ENCODE measurements at places on chromosomes 4 and X.
A peak's percentile ranks its signal among the peaks of the same experiment; 100 is the strongest.

- no peak for DNase-seq
Measured at GRCh38 chr4:108450236-108450898, 170.0 kb upstream of the RPL34 start.

DNA sequence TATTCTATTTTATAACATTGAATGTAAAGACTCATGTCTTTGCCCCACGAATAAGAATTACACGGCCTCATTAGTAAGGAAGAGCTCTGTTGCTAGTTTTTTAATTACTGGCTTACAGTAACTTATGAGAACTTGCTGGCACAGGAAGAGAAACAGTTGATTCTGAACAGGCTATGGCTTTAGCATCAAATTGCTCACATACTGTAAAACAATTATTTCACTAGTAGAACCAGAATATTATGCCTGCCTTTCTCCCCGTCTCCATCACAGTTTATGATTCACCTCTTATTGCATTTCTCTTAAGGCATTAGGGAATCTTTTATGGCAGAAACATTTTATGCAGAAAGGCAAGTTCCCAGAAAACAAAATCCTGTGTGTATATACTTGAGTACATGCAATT, 126.1 kb downstream of the SPRY1 start:
- DNase-seq = no peak

DNA sequence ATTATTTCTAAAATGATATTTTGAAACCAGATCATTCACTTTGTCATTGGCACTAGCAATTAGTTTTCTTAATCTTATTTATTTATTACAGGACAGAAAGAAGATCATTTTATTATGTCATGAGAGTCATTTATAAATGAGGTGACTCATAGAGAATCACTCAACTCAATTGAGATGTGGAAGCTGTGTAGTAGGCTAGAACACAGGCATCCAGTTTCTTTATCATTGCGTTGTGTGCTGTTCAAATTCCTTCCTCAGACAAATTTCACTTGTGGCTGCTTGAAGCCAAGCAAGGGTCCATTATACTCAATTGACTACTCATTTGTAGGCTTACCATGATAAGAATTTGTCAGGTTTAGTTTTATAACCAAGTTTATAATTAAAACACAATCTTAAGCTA, 87.6 kb downstream of the MRPL1 start:
- DNase-seq = no peak

DNA sequence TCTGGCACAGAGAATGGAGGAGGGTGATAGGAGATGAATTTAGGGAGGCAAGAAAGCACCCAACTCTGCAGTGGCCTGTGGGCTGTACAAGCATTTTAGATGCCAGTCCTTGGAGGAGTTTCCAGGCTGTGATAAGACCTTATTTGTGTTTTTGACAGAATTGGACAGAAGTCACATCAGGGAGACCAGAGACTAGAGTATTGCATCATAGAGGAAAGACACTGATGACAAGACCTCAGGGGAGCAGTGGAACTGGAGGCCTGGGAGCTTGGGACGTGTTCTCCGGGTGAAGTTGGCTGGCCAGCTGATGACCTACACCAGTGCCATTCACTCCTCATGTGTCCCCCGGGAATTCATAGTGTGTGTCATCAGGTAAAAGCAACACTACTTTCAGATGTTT, 284.0 kb upstream of the ZFP42 start:
- DNase-seq = no peak

- no peak for DNase-seq
Measured at GRCh38 chr4:73222466-73223257, 35.9 kb downstream of the ANKRD17 start.

- no peak for DNase-seq
Measured at GRCh38 chr4:40827758-40828157, 78.0 kb downstream of the NSUN7 start.

GRCh38 chr4:187617113-187617512, 378.5 kb upstream of the ZFP42 start:
- DNase-seq = no peak

DNA sequence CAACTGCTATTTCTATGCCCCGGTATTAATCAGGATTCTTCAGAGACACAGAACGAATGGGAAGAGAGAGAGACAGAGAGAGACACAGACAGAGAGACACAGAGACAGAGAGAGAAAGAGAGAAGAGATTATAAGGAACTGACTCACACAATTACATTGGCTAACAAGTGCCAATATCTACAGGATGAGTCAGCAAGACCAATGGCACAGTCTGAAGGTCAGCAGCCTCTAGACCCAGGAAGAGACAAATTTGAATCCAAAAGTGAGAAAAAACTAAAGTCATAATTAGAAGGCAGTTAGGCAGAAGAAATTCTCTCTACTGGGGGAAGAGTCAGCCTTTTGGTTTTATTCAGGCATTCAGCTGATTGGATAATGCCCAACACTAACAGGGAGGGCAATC, 187.3 kb downstream of the MAB21L2 start:
- DNase-seq = no peak

DNA sequence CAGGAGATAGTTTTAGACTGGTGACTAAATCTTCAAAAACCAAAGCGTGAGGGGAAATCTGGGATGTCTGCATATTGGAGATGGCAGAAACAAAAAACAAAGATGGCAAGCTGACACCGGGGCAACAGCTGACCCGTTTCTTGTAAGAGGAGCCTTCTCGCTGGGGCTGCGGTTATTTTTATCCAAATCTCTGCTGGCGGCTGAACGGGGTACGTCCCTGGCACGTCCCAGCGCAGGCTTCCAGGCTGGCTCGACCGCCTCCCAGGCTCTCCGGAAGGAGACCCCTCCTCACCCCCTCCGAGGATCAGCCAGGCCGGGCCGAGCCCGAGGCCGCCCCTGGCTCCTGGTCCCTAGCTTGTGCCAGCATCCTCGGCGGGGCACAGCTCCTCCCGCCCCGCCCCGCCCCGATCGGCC, 403 bp downstream of the SGCB start:
- DNase-seq = no peak

GRCh38 chr4:12211636-12212035, 782.9 kb upstream of the HS3ST1 start:
- no peak for DNase-seq

DNA sequence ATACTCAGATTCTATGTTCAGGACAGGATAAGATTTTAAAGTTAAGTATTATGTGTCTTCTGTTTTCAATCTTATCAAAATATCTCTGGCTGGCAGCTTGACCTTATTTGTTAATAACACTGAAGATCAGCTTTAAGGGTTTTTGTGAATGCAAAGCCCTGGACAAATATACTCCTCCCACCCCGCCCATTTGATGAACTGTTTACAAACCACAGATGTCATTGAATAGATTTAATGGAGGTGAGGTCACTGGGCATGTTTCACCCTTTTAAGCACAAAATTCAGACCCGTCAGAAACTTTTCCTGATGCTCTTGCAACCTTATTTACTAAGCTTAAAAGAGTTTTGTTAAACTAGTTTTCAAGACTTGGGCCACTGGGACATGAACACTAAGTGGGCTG, 10.1 kb upstream of the CXCL8 start:
- no peak for DNase-seq

GRCh38 chr4:78484574-78484973, 67.0 kb upstream of the ANXA3 start:
- no peak for DNase-seq

GRCh38 chr4:90030953-90031352, 96.2 kb upstream of the CCSER1 start:
- DNase-seq = no peak

DNA sequence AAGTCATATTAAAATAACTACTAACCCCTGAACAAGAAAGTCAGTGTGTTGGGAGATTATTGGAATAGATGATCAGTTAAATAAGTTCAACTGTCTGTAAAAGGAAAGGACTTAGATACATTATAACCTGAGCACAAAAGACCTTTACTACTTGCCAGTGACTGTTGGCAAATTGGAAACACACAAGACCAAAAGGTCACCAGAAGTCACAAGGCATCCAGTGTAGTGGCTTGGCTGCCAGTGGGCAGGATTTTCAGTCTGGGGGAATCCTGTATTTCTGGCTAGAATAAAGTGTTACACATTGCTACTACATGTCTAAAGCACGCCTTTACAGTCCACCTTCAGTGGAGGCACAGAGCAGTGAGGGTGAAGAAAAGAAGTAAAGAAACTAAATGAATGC, 108.3 kb upstream of the AR start:
- no peak for DNase-seq

- no peak for DNase-seq
Measured at GRCh38 chr4:158282252-158282651, 72.0 kb downstream of the TMEM144 start.

- DNase-seq = no peak
Measured at GRCh38 chr4:141646969-141647368, 10.6 kb downstream of the IL15 start.

GRCh38 chr4:25178838-25179261, 18.6 kb upstream of the SEPSECS start:
- no peak for DNase-seq

DNA sequence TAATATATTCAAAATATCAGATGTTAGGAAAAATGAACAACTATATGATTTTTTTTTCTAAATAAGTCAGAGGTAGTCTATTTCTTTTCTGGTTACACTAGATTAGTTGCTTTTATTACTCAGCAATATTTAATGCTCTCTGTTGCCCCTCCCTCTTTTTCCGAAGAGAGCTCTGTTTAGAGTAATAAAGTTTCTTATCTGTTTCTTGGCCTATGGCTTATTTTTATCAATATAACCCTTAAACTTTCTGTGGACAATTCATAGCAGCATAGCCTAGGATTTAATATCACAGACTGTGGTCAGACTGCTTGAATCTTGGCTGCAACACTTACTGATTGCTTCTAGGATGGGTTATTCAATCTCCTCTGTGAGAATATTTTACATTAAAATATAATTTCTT, 2315.4 kb upstream of the AGA start:
- DNase-seq = no peak

GRCh38 chr4:101649790-101650515, 140.6 kb upstream of the BANK1 start:
- no peak for DNase-seq

DNA sequence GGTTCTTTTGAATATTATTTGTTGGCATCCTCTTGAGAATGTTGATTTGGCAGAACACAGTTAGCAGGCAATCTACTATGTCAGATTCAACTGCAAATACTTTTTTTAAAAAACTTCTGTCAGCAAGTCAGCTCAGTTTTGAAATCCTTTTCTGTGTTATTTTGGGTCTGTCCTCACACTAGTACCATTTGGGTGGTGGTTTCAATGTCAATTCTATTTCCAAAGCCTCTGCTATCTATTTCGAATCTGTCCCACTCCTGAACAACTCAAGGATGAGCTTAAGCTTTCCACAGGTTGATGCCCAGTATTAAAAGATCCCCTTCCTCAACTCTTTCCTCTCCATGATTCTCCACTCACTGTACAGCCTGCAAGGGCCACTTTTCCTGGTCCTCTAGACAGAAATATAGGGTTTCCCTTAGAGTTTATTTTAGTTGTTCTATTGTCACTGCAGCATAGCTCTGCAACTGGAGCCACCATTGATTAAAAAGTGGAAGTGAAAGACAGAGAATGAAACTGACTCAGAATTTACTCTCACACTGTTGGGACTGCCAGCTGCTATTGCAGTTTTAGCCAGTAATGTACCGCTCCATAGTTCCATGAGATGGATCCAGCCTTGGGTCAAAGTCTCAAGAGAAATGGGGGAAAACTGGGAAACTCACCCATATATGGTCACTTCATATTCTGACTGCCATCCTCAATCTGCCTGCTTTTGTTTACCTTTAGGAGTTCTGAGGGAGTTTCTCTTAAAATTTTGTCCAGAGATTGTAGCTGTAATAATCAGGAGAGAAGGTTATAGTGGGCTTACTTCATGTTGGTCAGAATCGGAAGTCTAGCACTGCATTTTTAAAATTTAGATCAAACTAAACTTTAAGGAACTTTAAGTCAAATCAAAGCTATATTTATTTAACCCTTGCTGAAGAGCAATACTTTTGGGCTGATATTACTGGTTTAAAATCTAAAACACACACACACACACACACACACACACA, 14.6 kb downstream of the HDX start:
- no peak for DNase-seq

- DNase-seq = no peak
Measured at GRCh38 chr4:107740950-107741701, 21.1 kb upstream of the PAPSS1 start.

GRCh38 chrX:28599957-28600356, 12.7 kb downstream of the IL1RAPL1 start:
- no peak for DNase-seq

DNA sequence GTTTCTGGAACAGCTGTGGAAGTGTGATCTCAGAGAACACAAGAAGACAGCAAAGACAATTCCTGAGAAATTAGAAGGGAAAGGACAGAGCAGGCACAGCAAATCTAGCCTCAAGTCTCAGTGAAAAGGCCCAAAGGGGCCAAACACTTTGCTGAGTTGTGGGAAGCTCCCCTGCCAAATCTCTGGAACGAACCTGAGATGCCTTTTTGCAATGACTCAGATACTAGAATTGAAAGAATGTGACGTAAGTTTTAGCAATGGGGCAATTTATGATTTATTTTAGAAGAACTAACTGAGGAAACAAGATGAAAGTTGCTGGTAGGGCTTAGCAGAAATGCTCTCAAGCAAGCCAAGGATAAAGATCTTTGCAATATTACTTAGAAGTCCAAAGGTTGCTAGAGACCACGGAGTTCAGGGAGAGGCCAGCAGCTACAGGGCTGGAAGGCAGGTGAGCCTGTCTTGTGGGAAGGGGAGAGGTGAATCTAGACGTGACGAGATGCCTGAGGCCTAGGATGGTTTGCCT, 92.8 kb downstream of the AMELX start:
- no peak for DNase-seq

DNA sequence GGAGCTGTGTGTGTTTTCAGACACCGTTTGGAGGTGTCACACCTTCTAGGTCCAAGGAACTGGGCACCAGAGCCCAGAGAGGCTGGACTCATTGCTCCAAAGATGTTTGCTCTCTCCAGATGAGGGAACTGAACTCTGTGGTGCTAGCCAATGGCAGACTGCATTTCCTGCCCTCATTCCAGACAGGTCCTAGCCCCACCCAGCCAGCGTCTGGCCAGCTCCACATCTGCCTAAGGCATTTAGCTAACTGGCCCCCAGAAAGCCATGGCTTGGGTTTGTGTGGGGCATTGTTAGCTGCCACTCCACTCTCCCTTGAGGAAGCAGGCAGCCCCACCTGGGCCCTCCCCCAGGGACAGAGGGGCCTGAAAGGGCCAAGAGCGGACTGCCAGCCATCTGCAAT, 11.4 kb downstream of the FGD1 start:
- DNase-seq = peak; percentile 1

GRCh38 chr4:126395664-126396063, 1080.9 kb downstream of the FAT4 start:
- no peak for DNase-seq

DNA sequence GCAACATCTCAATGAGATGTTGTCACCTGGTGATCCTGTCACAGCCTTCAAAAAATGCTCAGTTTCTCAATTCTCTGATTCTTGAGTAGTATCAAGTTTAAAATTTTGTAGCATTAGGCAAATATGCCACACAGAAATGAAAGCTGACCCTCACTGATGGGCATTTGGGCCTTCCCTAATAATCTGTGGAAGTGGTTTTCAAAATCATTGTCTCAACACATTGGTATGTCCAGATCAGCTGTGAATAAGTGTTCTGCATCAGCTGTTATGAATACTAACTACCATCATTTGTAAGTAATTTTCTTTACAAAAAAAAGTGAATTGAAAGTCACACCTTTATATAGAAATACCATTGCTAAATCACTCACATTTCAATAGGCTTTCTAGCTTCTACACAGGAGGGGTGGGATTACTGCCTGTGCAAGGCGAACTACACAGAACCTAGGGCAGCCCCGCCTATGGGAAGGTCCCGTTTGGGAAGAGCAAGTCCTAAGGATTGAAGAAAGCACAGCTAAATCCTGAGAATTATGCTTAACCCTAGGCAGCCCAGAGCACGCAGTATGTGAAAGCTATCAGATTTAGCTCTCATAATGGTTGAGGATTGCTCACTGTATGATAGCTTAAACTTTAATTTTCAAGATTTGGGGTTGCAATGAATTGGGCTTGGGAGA, 73.4 kb downstream of the GPC3 start:
- no peak for DNase-seq

Measured in cortex of kidney (tissue), 1 donor.